ENCODE measurements at places on chromosomes 1 and 21.

DNA sequence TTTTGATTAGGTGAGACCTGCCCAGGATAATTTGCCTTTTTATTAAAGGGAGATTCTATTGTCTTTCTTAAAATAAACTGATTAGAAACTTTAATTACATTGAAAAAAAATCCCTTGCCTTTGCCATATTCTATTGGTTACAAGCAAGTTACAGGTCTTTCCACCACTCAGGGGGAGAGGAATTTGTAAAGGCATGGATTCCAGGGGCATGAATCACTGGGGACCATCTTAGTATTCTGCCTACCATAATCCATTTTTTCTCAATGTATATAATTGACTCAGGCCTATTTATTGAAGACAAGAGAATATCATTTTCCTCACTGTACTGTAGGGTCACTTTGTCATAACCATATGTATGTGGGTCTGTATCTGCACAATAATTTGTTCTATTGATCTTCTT lies 124.3 kb upstream of the PDE4B start:
- no peak for DNase-seq

GRCh38 chr21:38861989-38862683 lies 56.4 kb downstream of the ETS2 start:
- DNase-seq = no peak

DNA sequence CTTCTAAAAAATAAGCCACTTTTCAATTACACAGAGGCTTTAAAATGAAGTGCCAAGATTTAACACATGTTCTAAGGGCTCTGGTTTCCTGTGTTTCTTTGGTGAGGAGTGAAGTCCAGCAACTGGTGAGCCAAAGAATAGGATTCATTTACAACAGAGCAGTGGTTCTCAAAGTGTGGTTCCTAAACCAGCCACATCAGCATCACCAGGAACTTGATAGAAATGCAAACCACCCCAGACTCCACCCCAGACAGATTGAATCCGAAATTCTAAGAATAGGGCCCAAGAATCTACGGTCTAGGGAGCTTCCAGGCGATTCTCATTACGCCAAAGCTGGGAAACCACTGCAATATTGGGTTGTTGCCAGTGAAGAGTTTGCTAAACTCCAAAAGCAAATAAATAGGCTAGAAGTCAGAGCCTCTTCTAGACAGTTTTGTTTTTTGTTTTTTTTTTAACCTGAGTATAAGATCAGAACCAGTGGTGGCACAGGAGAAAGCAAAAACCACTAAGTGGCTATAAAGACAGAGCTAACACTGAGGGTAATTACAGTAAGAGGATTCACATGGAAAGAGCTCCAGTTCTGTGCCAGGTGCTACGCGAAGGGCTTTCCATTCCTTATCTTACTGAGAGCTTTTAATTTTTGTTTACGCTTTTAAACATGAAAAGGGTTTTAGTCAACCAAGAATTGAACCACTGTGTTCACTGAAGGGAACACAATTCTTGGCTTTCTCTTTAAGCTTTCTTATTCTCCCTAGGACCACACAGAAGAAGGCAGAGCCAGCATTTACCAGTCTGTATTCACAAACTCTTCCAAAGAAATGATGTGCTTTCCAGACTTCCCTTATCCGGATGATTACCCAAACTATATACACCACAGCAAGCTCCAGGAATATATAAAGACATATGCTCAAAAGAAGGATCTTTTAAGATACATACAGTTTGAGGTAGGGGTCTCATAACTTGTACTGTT lies 42.4 kb upstream of the FMO2 start:
- DNase-seq = no peak

GRCh38 chr1:160971618-160972056 lies 17.0 kb upstream of the ITLN2 start:
- DNase-seq = no peak

GRCh38 chr1:17912491-17912890 lies 157.4 kb downstream of the ACTL8 start:
- no peak for DNase-seq

DNA sequence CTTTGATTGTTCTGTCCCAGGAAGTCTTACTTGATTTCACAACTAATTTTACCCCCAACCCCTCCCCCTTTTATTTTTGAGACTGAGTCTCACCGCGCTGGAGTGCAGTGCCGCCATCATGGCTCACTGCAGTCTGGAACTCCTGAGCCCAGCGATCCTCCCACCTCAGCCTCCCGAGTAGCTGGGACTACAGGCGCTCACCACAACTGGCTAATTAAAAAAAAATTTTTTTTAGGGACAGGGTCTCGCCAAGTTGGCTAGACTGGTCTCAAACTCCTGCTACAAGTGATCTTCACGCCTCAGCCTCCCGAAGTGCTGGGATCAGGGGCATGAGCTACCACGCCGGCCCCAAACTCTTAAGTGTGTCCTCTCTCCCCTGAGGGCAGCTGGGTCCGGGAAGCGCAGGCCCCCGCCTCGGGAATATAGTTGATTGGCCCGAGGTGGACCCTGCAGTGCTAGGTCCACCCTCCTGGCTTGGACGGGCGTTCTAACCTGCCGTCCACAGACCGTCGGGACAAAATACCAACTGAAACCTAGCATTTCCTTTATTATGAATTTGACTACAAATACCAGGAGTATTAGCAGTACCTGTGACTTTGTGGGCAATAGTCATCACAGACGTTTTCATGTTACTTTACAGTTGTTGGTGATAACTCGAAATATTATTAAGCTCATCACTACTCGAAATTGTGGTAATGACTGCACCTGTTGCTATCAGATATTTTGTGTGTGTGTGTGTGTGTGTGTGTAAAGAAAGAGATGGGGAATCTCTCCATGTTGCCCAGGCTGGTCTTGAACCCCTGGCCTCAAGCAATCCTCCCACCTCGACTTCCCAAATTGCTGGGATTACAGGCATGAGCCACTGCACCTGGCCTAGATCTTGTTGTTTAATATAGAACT lies 642 bp upstream of the PARP1 start:
- no peak for DNase-seq

- no peak for DNase-seq
Measured at GRCh38 chr1:221923929-221924598, 182.2 kb upstream of the DUSP10 start.

- DNase-seq = no peak
Measured at GRCh38 chr1:102852613-102853012, 255.7 kb downstream of the COL11A1 start.

DNA sequence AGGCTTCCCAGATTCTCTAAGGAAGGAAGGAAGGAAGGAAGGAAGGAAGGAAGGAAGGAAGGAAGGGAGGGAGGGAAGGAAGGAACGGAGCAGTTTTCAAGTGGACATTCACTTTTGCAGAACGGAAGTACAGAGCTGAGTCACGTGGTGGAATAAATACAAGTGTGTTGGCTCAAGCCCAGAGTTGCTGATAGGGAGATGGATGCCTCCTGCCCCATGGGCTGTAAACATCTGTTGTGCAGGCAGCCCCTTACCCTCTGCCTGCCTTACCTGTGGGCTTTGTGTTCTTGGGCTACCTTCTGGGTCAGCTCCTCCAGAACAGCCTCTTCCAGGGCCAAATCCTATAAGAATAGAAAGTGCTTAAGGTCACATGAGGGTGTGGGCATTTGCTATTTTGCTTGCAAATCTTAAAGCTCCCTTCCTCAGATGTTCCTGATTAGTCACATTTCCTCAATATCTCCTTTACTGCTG lies 121.7 kb downstream of the SMYD2 start:
- no peak for DNase-seq

DNA sequence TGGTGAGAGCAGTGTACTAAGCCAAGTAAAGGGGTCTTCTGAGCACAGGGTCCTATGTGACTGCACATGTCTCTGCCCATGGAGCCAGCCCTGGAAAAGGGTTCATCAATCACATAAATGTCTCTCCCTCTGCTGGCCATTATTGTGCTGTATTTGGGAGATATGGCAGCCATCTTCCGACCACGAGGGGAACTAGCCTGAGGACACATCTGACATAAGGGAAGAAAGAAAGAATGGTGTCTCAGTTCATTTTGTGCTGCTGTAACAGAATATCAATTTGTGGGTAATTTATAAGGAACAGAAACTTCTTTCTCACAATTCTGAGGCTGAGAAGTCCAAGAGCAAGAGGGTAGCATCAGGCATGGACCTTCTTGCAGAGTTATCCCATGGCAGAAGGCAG lies 55.1 kb upstream of the GJA5 start:
- DNase-seq = no peak

DNA sequence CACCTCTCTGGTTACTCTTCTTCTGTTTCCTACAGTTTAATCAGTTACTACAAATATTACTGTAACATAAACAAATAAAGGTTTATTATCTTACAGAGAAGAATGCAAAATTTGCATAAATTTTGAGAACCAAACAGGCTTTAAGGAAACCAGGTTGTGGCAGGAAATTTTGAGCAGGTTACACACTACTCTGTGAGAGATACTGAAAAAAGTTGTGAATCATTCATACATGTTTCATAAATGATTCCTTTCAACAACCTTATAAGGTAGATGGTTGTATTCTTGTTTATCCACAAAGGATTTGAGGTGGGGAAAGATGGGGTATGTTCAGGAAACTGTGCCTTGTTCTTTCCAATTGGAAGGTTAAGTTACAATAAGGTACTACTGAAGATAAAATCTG lies 58.6 kb downstream of the MAST2 start:
- DNase-seq = no peak

DNA sequence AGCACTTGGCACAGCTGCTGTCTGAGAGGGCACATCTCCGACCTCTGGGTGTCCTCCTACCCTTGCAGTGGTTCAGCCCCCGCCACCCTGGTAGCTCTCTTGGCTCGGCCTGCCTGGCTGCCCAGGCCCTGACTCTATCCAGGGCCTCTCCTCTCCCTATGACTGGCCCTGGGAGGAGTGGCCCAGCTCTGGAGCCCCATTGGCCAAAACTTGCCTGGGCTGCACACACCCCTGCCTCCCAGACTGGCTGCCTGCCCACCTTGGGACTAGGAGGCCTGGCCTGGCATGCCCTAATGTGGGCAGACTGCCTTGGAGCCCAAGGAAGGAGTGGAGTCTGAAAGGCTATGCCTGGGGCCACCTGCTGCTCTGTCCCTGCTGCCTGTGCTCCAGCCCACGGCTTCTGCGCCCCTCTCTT lies 33.6 kb downstream of the ACOT11 start:
- peak; percentile 25 for DNase-seq

- DNase-seq = no peak
Measured at GRCh38 chr1:116161390-116161789, 50.2 kb downstream of the MAB21L3 start.

DNA sequence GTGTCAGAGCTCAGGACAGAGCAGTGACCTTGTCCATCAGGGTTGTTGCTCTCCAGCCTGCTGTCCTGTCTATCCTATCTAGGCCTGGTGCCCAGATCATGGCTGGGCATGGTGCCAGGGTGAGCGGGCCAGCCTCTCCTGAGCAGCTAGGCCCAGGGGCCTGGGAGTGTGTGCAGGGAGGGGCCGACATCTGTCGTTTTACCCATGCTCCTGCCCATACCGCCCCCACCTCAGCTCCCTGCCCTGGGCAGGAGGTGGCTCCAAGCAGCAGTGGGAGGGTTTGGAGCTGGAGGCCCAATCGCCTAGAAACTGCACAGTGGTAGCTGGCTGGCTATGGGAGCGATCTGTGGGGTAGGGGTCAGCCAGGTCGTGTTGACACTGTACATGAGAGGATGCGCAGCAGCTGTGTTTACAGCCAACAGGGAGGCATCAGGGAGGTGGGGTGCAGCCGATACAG lies 6.5 kb downstream of the INSRR start:
- no peak for DNase-seq

- DNase-seq = no peak
Measured at GRCh38 chr1:226085675-226086285, 23.3 kb downstream of the H3-3A start.

- DNase-seq = no peak
Measured at GRCh38 chr1:54191525-54191924, 8.3 kb downstream of the CYB5RL start.

GRCh38 chr1:180902541-180902940 lies 10.2 kb upstream of the KIAA1614 start:
- DNase-seq = no peak

DNA sequence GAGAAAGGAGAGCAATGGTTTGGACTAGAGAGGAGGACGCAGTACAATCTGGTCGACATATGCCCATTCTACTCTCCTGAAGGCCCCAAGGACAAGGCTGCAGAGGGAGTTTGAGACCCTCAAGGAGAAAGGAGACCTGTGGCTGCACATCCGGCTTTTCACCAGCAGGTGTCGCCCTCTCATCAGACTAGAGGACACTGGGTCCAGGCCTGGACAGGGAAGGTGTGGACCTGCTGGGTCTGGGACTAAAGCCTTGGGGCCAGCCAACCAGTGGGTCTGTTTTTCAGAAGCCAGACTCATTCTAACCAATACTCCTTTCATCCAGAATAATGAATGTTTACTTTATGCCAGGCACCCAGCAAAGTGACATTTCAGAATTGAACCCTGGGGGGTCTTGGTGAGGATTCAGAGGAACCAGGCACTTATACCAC lies 5.0 kb downstream of the SRARP start:
- peak; percentile 89 for DNase-seq

- DNase-seq = no peak
Measured at GRCh38 chr1:94646786-94647555, 105.4 kb upstream of the F3 start.

DNA sequence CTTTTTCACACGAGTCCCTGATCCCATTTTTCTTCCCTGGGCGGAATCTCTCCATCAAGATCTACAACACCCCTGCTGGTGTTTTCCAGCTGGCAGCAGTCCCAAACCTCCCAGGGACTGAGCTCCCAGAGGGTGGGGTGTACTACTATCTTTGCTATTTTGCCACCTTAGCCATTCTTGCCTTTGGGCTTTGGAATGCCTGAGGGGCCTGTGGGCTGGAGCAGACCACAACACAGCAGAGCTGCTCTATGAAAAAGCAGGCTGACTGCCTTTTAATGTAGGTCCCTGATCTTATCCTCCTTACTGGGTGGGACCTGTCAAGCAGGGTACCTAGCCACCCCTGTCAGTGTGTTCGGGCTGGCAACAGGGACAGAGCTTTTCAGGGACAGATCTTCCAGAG lies 91.9 kb downstream of the KCNT2 start:
- DNase-seq = no peak

- DNase-seq = no peak
Measured at GRCh38 chr1:184791550-184791900, 36.9 kb upstream of the EDEM3 start.

DNA sequence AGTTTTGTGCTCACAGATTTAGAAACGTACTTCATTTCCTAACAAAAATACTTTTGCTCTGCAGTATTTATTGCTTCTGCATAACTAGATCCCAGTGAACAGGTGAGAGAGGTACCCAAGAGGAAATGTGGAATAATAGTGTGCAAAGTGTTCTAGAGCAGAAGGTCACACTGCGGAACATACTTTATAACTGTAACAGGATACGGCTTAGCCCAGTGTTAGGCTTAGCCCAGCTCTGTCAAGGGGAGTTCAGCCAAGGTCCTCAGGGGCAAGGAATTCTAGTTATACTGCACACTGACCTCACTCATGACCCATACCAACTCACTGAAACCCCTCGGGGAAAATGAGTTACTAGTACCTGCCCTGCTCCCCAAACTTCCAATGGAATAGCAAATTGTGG lies 55.3 kb downstream of the PTPN14 start:
- DNase-seq = no peak

GRCh38 chr1:34303218-34303617 lies 126.5 kb downstream of the C1orf94 start:
- no peak for DNase-seq

- no peak for DNase-seq
Measured at GRCh38 chr1:248812736-248813425, 12.8 kb downstream of the SH3BP5L start.

All from HT-29 (cell line).